Large intestine (tissue), 12 donors: ENCODE measurements at places on chromosomes 2 and 18.

- no peaks in the 10 kb centered on the region for H3K4me1 ChIP-seq
- DNase-seq = no peak
- no peaks in the 10 kb centered on the region for H3K36me3 ChIP-seq
- H3K4me3 ChIP-seq = no peak overlapping the region
- H3K27me3 ChIP-seq = peaks cover 9% of the 10 kb centered on the region
These were observed 7.6 kb upstream of the BMP10 start for GRCh38 chr2:68878753-68879152.

DNA sequence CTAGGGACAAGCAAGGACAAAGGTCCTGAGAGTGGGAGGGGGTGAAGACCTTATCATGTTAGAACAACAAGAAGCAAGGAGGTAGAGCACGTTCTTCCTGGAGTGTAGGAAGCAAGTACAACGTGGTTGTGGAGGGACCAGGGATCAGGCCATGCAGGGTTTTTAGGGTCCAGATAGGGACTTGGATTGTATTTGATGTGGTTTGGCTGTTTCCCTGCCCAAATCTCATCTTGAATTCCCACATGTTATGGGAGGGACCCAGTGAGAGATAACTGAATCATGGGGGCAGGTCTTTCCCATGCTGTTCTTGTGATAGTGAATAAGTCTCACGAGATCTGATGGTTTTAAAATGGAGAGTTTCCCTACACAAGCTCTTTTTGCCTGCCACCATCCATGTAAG lies 53.2 kb downstream of the ICA1L start:
- H3K27ac ChIP-seq = no peak overlapping the region
- no peak overlapping the region for H3K4me3 ChIP-seq
- H3K27me3 ChIP-seq = no peaks in the 10 kb centered on the region
- no peaks in the 10 kb centered on the region for H3K36me3 ChIP-seq
- H3K4me1 ChIP-seq = no peaks in the 10 kb centered on the region

DNA sequence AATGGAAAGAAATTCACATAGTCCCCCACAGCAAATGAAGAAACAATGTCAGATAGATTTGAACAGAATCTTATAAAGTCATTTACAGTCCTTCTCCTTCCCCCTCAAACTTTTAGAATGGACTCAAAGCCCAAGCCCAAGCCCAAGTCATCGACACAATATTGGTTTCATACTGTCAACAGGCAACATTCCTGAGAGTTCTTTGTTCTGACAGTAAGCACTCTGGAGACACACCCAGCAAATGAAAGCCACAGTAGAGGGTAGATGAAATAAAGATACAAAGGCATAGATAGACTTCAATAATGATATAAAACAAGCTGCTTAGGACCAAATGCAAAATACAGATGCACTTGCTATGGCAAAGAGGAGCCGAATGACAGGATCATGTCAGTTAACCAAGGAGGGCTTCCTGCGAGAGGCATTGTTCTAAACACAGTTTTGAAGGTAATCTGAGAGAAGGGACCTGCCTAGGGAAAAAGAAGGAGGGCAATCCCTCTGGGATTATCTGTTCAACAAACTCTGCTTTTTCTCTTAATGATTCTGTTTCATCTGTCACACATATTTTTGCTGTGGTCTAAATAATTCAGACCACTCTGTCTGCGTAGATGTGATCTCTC lies 97.1 kb upstream of the MAP4K3 start:
- H3K4me3 ChIP-seq = no peak overlapping the region
- H3K4me1 ChIP-seq = no peaks in the 10 kb centered on the region
- no peaks in the 10 kb centered on the region for H3K27me3 ChIP-seq
- no peaks in the 10 kb centered on the region for H3K36me3 ChIP-seq
- no peak for DNase-seq

GRCh38 chr2:165691615-165692014 lies 102.4 kb downstream of the GALNT3 start:
- H3K27ac ChIP-seq = no peak overlapping the region
- no peak for DNase-seq
- no peaks in the 10 kb centered on the region for H3K27me3 ChIP-seq
- H3K36me3 ChIP-seq = no peaks in the 10 kb centered on the region
- H3K4me3 ChIP-seq = no peak overlapping the region

DNA sequence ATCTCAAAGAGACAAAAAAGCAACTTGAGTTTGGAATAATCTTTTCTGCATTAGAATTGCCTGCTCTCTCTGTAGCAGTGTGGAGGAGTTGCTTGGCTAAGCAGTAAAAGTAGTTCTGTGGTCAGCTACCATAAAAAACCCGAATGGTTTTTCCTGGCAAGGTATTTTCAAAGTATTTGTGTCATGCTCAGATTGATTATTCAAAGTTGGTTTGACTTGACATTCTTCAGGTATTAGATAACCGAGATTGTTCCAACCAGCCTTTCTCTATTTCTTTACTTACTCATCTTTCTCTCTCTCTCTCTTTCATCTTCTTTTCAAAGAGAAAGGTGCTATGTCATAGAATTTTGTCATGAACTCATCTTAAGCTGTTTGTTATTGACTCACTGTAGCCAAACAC lies 404.9 kb downstream of the CPS1 start:
- no peak overlapping the region for H3K4me3 ChIP-seq
- H3K27ac ChIP-seq = no peak overlapping the region
- no peaks in the 10 kb centered on the region for H3K36me3 ChIP-seq
- H3K27me3 ChIP-seq = no peaks in the 10 kb centered on the region

DNA sequence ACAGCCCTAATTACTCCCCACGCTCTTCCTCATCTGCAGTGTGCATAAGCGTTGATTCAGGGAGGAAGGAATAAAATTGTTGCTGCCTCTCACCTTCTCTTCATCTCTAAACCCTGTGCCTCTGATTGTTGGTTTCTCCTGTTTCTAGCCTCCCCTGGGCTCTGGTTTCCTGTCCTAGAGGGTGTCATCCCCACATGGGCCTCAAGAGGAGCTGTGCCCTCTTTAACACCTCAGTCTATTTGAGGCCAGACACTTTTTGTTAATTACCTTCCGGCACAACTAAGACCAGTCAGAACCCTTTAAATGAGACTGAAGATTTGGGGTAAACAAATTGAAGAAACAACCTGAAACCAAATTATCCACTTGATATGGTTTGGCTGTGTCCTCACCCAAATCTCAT lies 9.7 kb downstream of the CTAGE1 start:
- no peaks in the 10 kb centered on the region for H3K4me1 ChIP-seq
- H3K4me3 ChIP-seq = no peak overlapping the region
- no peaks in the 10 kb centered on the region for H3K36me3 ChIP-seq
- H3K27me3 ChIP-seq = no peaks in the 10 kb centered on the region
- DNase-seq = no peak

- DNase-seq = no peak
- H3K4me3 ChIP-seq = no peak overlapping the region
- H3K27me3 ChIP-seq = no peaks in the 10 kb centered on the region
These were observed 25.2 kb downstream of the TWSG1 start for GRCh38 chr18:9359796-9360195.

DNA sequence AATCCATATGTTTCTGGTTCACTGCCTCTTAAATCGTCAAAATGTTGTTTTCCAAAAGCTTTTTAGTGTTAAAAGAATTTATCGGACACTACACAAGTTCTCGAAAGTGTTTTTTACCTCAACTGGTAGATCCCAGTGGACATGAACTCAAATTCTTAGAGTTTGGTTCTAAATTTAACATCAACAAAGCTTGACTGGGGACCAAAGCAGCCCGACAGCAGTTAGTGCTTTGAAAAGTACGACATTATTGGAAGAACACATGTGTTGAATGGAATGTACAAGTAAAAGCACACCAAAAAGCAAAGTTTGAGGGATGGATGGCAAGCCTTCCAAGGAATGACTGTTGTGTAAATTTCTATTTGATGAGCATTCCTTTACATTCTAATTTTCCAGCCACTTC lies 803.9 kb upstream of the POU3F3 start:
- no peaks in the 10 kb centered on the region for H3K27me3 ChIP-seq
- H3K4me1 ChIP-seq = no peaks in the 10 kb centered on the region
- H3K27ac ChIP-seq = no peak overlapping the region
- no peak for DNase-seq

GRCh38 chr2:205483095-205483494 lies 199.2 kb upstream of the NRP2 start:
- no peaks in the 10 kb centered on the region for H3K36me3 ChIP-seq
- peaks cover under 1% of the 10 kb centered on the region for H3K4me1 ChIP-seq
- H3K4me3 ChIP-seq = no peak overlapping the region
- H3K27me3 ChIP-seq = no peaks in the 10 kb centered on the region

DNA sequence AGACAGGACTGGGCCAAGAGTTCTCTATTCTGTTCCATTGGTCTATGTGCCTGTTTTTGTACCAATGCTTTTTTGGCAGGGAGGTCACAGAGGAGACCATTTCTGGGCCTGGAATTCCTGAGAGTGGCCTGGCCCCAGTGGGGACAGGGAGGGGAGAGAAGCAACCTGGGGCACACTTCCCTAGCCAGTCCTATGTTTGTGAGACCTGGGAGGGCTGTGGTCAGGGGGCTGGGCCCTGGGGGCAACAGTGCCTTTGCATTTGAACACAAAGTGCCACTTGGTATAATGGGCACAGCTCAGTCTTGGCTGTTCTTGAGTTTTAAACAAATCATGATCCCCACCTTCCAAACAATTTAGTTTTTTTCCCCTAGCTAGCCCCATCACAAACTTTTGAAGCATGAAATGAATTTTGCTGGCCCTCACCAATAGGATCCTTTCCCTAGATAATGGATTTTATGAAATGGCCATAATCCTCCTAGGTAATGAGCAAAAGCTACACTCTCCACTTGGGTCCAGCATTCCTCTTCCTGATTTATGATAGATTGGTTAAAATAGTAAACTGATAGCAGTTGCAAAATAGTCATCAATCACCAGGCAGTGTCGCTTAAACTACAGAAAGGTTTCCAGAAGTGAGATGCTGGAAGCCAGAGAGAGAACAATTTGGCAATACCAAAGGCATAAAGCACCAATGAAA lies 133.5 kb downstream of the GLI2 start:
- peaks cover 60% of the 10 kb centered on the region for H3K27me3 ChIP-seq
- H3K27ac ChIP-seq = no peak overlapping the region
- no peak for DNase-seq

DNA sequence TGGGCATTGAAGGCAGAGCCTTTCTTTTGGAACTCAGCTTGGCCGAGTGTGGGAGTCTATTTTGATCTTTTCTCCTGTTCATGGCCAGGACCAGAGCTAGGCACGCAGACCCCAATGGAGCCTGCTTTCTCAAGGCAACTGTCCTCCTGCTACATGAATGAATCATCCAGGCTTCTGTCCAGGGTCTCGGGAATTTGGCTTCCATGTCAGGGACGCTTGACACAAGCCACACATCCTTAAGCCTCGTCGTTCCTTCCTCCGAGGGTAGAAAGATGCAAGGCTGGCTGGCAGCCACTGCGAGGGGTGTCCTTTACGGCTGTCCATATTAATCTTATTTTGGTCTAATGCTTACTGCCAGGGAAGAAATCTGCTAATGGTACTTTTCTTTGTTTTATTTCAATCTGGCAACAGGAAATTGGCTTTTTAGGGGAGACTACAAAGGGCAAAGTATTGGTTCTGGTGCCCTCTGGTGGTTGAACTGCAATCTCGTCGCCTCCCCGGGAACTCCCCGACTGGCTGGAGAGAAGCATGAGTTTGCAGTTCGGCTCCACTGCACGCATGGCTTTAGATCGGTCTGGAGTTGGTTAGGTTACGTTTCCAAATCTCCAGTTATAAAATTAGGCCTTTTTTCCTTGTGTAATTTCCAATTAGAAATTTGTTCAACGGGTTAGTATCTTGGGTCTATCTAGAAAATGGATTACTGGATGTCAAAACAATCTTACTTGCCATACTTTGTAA lies 135.2 kb downstream of the ALPK2 start:
- no peak overlapping the region for H3K27ac ChIP-seq
- peaks cover 43% of the 10 kb centered on the region for H3K4me1 ChIP-seq
- peak; percentile 75 for DNase-seq
- H3K4me3 ChIP-seq = no peak overlapping the region
- no peaks in the 10 kb centered on the region for H3K36me3 ChIP-seq

- no peak for DNase-seq
- H3K4me3 ChIP-seq = no peak overlapping the region
- H3K4me1 ChIP-seq = no peaks in the 10 kb centered on the region
- no peak overlapping the region for H3K27ac ChIP-seq
These were observed 693.2 kb upstream of the SLC8A1 start for GRCh38 chr2:41145066-41145465.

GRCh38 chr2:8542381-8543059 lies 139.3 kb upstream of the ID2 start:
- H3K36me3 ChIP-seq = no peaks in the 10 kb centered on the region
- no peak overlapping the region for H3K4me3 ChIP-seq
- no peaks in the 10 kb centered on the region for H3K27me3 ChIP-seq
- no peak overlapping the region for H3K27ac ChIP-seq
- DNase-seq = peak; percentile 69

DNA sequence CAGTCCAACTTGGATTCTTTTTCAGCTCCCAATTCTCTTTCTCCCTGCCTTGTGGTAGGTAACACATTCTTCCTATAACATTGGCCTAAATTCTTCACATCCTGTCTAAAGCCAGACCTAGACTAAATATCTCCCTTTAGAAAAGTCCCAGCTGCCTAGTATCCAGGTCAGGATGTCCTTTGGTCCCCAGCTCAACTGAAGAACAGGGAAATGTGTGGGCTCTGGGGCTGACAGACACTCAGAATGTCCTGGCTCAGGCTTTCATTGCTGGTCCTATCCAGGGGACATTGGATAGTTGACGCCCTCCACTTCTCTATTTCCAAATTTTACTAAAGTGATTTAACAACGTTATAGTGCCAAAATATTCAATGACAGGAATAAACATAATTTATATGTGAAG lies 219.3 kb downstream of the PID1 start:
- no peaks in the 10 kb centered on the region for H3K27me3 ChIP-seq
- H3K4me3 ChIP-seq = no peak overlapping the region
- H3K36me3 ChIP-seq = no peaks in the 10 kb centered on the region
- H3K4me1 ChIP-seq = no peaks in the 10 kb centered on the region

DNA sequence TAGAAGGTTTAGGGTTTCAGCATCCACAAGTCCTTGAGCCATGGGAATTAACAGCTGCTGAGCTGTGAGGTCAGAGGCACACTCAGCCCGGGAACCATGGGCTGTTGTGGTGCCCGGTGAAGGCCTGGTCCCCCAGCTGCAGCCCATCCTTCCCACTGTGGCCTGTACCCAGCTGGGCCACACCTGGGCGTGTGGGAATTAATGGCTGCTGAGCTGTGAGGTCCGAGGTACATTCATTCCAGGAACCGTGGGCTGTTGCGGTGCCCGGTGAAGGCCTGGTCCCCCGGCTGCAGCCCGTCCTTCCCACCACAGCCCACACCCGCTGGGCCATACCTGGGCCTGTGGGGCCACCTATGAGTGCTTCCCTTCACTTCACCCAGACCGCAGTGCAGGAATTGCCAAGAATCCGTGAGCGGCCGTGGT lies 25.2 kb downstream of the TMEM18 start:
- no peaks in the 10 kb centered on the region for H3K4me1 ChIP-seq
- no peak overlapping the region for H3K4me3 ChIP-seq
- DNase-seq = no peak
- no peak overlapping the region for H3K27ac ChIP-seq
- no peaks in the 10 kb centered on the region for H3K36me3 ChIP-seq
- H3K27me3 ChIP-seq = peaks cover 3% of the 10 kb centered on the region

DNA sequence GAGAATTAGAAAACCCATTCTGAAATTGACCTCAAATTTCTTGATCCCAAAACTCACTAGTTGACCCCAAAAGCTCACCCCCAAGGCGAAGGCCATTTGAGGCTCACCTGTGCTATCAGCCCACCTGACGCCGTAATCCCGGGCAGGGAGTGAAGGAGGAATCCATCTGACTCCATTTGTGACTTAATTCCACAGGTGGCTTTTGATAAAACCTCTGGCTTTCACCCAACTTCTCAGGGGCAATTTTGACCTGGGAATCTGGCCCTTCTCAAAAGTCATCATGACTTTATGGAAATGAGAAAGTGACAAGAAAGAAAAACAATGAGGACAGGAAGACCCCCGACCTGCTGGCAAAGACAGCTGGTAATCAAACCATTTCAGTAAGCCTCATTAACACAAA lies 86.9 kb upstream of the SALL3 start:
- H3K36me3 ChIP-seq = no peaks in the 10 kb centered on the region
- DNase-seq = no peak
- no peak overlapping the region for H3K4me3 ChIP-seq
- H3K27me3 ChIP-seq = no peaks in the 10 kb centered on the region
- no peaks in the 10 kb centered on the region for H3K4me1 ChIP-seq
- H3K27ac ChIP-seq = no peak overlapping the region
